ENCODE measurements at places on chromosomes 16 and 17.

- DNase-seq = no peak
Measured at GRCh38 chr17:51427323-51427811, 167.0 kb downstream of the UTP18 start.

DNA sequence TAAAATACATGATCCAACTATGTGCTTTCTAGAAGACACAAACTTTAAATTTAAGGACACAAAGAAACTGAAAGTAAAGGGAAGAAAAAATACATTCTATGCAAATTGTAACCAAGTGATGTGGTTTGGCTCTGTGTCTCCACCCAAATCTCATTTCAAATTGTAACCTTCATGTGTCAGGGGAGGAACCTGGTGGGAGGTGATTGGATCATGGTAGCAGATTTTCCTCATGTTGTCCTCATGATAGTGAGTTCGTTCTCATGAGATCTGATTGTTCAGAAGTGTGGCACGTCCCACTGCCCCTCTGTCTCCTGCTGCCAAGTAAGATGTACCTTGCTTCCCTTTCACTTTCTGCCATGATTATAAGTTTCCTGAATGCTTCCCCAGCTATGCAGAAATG is 15.0 kb downstream of the OR1A1 start:
- DNase-seq = peak; percentile 25

DNA sequence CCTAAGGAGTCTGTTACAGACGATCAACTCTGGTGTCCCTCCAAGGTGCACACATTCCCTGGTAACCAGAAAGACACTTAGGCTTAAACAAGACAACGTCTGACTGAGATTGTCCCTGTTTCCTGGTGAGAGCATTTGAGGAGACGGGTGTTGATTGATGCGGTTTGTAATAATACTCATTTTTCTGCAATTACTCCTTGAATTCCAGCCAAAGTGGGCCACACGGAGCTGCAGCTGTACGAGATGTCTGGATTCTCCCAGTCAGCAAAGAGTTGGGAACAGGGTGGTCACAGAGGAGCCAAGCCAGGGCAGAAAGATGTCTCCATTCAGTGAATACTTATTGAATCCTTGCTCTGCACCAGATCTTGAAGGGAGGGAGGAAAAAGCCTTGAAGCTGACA is 30.9 kb upstream of the CES5A start:
- no peak for DNase-seq

GRCh38 chr17:8488901-8489300 is 53.2 kb downstream of the NDEL1 start:
- DNase-seq = peak; percentile 67

DNA sequence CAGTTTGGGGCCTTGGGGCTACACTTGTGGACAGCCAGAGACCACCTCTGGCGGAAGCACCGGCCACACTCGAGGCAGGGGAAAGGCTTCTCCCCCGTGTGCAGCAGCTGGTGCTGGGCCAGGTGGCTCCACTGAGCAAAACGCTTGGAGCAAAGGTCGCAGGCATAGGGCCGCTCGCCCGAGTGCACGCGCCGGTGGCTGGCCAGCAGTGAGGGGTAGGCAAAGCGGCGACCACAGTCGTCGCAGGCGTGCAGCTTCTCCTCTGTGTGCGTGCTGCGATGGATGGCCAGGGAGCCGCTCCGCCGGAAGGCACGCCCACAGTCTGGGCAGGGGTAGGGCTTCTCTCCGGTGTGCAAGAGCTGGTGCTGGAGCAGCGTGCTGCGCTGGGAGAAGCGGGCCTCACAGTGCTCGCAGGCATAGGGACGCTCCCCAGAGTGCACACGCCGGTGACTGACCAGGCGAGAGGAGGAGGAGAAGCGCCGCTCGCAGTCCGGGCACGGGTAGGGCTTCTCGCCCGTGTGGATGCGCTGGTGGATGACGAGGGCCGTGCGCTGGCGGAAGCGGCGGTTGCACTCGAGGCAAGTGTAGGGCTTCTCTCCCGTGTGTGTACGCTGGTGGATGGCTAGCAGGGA is 5.8 kb downstream of the ZNF689 start:
- no peak for DNase-seq

GRCh38 chr17:76353004-76353598 is 615 bp downstream of the PRPSAP1 start:
- DNase-seq = peak; percentile 84

GRCh38 chr17:71142333-71142732 is 973.0 kb downstream of the KCNJ2 start:
- DNase-seq = no peak

DNA sequence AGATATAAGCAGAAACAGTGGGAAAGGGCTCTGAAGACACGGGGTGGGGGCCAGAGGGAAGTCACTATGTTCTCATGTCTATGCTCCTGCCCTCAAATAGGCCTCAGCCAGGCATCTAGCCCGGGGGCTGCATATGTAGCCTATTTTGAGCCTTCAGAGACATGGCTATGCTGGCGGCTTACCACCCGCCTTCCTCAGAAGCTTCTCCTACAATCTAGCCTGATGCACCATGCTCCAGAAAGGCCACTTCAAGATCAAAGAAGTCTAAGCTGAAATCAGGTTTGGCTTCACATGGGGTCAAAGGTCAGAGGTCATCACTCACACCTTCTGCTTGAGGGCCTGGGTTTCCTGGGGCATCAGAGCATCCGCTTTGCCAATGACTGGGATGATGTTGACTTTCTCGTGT is 1.6 kb downstream of the SEPTIN1 start:
- no peak for DNase-seq

DNA sequence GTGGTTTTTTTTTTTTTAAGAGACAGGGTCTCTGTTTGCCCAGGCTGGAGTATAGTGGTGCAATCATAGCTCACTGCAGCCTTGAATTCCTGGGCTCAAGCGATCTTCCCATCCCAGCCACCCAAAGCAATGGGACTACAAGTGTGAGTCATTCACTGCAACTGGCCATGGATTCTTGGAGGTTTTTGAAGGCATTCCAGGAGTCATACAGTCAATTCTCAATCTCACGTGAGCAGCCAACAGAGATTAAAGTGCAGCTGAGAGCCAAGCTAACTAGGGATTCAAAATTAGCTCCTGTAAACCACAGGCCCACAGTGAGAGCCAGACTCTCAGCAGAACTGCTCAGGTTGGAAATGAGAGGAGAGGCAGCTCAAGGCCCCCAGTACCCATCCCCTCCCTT is 30.2 kb downstream of the XPO6 start:
- no peak for DNase-seq

GRCh38 chr16:66649167-66649566 is 44.7 kb downstream of the CMTM3 start:
- DNase-seq = no peak

- no peak for DNase-seq
Measured at GRCh38 chr17:16877099-16877498, 94.8 kb downstream of the TNFRSF13B start.

- no peak for DNase-seq
Measured at GRCh38 chr17:55990332-55991006, 162.8 kb upstream of the ANKFN1 start.

DNA sequence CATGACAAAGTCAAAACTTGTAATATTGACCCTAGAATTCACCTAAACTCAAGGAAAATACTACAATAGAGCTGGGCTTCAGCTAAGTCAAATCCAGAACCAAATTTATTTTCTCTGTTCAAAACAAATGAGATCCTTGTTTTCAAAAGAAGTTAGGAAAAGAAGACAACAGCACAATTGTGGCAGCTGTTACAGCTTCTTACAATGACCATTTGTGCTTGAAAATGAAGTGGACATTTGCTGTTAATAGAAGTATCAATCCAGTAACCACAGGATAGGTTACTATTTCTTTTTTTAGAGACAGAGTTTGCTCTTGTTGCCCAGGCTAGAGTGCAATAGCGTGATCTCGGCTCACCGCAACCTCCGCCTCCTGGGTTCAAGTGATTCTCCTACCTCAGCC is 44.4 kb downstream of the APPBP2 start:
- DNase-seq = no peak

GRCh38 chr16:521381-522210 is 5.9 kb upstream of the CAPN15 start:
- DNase-seq = no peak

DNA sequence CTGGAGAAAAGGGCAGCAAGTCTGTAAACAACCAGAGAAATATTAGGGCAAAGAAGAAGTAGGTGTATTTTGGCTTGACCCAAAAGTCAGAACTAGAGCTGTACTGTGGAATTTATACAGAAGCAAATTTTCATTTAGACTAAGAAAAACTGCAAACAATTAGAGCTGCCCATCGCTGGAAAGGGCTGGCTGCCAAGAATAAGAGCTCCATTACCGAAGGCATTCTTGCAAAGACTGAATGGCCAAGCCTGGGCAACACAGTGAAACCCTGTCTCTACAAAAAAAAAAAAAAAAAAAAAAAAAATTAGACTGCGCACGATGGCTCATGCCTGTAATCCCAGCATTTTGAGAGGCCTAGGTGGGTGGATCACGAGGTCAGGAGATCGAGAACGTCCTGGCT is 53.9 kb upstream of the TMC5 start:
- no peak for DNase-seq

- DNase-seq = no peak
Measured at GRCh38 chr17:21173543-21173942, 40.4 kb downstream of the TMEM11 start.

GRCh38 chr17:68441070-68441770 is 16.1 kb downstream of the WIPI1 start:
- peak; percentile 61 for DNase-seq

Data from suppressor macrophage treated with lipopolysaccharide for 1 hour (primary cell).